ENCODE measurements at places on chromosomes 11 and 22.

DNA sequence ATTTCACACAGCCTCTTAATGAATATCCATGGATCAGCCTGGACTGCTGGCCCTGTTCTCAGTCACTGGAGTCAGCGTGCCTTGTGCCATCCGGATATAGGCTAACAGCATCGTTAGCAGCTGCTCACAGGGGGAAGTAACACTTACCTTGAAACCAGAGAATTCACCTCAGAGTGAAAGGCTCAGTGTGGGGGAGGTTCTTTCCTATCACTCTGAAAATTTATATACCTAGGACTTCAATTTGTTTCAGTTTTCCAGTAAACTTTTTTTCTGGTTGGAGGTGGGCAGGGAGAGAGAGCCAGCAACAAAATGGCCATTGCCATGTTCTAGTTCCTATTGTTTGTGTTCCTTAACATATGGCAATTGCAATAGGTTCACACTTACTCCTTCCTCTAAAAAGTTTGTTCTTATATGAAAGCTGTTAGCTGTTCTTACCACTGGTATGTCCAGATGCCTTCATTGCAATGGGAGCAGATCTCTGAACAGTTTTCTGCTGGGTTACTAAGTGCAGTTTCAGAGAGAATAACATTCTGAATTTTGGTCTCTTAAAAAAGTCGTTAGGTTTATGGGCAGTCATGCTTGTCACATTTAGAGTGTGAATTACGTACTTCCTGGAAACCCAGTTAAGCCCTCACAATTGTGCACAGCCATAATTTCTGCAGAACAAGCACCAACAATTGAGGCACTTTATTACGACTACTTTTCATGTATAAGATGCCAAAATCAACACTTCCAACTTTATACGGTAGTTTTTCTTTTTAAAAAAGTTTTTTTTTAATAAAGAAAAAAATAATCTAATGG lies 247.6 kb downstream of the CADM1 start:
- no peak for DNase-seq

GRCh38 chr11:102343809-102344208 lies 3.2 kb upstream of the BIRC2 start:
- no peak for DNase-seq

DNA sequence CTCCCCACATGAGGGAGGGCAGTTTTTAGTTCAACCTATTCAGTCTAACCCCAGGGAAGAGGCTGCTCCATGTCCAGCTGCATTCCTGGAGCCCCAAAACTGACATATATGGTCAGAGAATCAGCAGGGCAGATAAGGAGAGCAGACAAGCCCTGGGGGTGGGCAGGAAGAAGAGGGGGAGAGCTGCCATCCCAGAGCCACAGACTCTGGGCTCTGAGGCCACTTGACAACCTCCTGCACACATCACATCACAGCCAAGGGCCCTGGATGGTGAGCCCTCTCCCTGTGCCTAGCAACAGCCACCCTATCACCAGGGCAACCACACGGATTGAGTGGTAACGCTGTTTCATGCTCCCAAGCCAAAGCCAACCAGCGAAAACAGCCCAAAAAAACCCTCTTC lies 3.1 kb downstream of the ARHGAP1 start:
- DNase-seq: no peak

GRCh38 chr22:31271485-31271884 lies 20.8 kb downstream of the PIK3IP1 start:
- no peak for DNase-seq

- DNase-seq: no peak
Observed at GRCh38 chr22:27881421-27881820, 37.6 kb downstream of the PITPNB start.

- DNase-seq: no peak
Observed at GRCh38 chr22:33044112-33044511, 14.1 kb downstream of the SYN3 start.

DNA sequence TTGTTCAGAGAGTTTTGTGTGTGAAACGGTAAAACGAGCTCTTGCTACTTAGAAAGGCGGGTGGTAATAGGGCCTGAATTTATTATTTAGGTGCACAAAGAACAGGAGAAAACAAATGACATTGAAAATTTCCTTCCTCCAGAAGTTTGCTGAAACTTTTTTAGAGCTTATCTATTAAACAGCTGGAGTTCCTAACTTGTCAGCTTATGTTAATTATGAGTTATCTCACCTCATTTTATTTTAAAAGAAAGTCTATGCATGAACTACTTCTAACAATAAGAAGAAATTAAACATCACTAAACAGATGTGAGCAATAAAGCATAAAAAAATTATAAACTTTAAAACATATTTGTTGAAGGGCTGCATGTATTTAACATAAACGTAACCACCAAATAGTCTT lies 373.9 kb upstream of the ANO3 start:
- DNase-seq: no peak

DNA sequence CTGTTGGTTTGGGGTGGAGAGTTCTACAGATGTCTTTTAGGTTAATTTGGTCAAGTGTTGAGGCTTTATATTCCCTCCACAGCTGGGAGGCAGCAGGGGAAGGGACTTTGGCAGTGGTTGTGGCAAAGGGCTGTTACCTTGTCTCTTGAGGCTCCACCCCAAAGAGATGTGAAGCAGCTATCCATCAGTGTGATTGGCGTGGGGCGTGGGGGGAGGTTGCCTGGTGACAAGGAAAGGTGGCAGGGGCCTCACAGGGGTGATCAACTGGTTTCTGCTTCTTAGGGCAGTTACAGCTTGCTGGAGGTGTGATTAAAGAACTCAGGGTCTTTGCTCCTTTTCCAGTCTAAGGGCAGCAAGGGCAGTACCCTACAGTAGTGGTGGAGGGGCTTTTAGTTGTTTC lies 59.3 kb downstream of the FANCF start:
- no peak for DNase-seq

- DNase-seq: no peak
Observed at GRCh38 chr11:122093731-122094275, 22.2 kb downstream of the BLID start.

DNA sequence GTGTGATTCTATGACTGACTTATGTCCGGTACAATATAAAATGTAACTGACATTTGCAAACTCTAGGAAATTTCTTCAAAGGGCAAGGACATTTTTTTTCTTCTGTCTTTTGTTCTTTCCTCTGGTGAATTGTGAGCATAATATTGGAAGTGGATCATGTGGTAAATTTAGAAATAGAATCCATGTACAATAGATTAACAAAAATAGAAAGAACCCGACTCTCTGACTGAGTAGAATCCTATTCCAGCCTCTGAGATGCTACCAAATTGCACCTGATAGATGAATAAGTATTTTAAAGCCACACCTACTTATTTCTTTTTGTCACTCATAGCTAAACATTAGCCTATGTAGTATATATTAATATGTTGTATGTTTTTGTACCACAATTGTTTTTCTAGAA lies 860.3 kb downstream of the LUZP2 start:
- DNase-seq: no peak

- DNase-seq: no peak
Observed at GRCh38 chr11:117559698-117560097, 232.0 kb downstream of the CEP164 start.

DNA sequence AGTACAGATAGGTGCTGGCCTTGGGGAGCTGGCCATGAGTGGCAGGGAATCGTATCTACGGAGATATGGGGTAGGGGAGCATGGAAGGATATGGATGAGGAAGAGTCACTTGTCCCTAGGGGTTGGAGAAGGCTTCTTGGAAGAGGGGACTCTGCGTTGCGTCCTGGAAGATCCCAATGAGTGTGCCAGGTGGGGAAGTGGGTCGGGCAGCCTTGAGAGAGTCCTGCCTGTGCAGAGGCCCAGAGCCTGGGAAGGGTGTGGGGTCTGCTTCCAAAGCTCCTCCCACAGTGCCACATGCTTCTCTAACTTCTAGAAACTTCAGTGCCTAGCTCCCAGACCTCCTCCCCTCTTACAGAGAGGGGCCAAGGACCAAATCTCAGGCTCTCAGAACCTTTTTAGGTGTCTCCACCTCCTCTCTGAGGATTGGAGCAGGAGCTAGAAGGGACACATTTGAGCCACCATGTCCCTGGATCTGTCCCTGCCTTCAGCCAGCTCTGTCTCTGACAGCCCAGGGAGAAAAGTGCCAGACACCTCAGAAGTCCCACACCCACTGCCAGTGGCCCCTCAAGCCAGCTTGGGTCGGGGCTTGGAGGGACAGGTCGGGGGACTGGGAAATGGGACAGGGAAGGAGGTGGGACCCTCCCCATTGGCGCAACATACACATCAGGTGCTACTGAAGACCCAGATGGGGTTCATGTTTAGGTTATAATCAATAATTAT lies 11.0 kb downstream of the RHBDD3 start:
- DNase-seq: no peak

- DNase-seq: no peak
Observed at GRCh38 chr11:121236115-121237001, 56.2 kb upstream of the SC5D start.

- no peak for DNase-seq
Observed at GRCh38 chr11:26946257-26946716, 47.6 kb upstream of the FIBIN start.

DNA sequence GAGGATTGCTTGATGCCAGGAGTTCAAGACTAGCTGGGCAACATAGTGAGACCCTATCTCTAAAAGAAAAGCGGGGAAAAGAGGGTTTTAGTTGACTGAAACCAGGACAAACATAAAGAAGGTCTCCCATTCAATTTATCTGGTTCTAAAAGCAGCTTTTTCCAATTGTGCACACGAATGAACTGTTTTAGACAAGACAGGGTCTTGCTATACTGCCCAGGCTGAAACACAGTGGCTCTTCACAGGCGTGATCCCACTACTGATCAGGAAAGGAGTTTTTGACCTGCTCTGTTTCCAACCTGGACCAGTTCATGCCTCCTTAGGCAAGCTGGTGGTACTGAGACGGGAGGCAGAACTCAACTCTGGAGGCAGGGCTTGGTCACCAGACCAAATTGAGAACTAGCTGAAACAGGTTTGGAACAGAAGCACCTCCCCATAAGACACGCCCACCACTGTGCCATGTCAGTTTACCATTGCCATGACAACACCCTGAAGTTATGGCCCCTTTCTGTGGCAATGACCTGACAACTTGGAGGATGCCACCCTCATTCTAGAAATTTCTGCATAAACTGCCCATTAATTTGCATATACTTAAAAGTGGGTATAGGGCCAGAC lies 2.8 kb upstream of the NUCB2 start:
- no peak for DNase-seq

DNA sequence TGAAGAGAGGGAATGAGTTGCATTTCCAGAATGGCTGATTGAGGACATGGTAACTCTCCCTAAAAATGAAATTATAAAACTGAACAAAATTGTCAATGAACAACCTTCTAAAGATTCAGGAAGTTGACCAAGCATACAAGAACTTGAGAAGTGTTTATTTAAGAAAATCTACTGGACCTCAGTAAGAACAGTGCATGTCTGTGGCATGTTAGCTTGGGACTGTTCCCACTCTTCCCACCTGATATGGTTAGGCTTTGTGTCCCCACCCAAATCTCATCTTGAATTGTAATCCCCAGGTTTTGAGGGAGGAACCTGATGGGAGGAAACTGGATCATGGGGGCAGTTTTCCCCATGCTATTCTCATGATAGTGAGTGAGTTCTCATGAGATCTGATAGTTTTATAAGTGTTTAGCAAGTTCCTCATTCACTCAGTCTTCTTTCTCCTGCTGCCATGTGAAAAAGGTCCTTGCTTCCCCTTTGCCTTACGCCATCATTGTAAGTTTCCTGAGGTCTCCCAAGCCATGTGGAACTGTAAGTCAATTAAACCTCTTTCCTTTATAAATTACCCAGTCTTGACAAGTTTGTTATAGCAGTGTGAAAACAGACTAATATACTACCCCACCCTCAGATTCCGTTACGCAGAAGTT lies 15.4 kb downstream of the MS4A13 start:
- DNase-seq: no peak

GRCh38 chr11:27281740-27282590 lies 81.0 kb downstream of the CCDC34 start:
- peak; percentile 26 for DNase-seq

DNA sequence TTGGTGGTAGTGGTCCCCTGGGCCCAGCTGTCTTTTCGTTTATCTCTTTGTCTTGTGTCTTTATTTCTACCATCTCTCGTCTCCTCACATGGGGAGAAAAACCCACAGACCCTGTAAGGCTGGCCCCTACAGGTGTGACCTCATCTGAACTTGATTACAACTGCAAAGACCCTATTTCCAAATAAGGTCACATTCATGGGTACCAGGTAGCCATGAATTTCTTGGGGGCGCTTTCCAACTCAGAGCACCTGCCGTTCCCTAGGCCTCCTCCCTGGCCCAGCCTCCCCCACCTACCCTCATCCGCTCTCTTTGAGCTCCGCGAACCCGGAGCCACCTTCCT lies 14.0 kb upstream of the RRP7A start:
- DNase-seq: no peak

DNA sequence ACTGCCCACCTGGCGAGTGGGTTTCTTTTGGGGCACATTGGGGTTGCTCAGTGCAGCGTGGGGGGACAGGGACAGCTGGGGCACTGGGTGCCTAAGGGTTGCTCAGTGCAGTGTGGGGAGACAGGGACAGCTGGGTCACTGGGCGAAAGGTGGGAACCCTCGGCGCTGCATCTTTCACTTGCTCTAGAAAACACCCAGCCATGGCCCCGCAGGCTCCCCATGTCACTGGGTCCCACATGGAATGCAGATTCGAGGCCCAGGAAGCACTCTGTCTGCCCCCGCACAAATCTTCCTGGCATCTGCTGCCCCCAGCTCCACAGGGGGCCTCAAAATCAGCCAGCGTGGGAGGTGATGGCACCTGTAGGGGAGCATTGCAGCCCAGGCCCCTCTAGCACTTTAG lies 229.3 kb downstream of the BRD1 start:
- no peak for DNase-seq

GRCh38 chr22:41576877-41577276 lies 12.8 kb downstream of the PMM1 start:
- DNase-seq: no peak

GRCh38 chr22:36773935-36774334 lies 2.0 kb downstream of the IFT27 start:
- no peak for DNase-seq

Data from thoracic aorta (tissue), 2 donors.